ENCODE measurements at places on chromosomes 3 and 15.

DNA sequence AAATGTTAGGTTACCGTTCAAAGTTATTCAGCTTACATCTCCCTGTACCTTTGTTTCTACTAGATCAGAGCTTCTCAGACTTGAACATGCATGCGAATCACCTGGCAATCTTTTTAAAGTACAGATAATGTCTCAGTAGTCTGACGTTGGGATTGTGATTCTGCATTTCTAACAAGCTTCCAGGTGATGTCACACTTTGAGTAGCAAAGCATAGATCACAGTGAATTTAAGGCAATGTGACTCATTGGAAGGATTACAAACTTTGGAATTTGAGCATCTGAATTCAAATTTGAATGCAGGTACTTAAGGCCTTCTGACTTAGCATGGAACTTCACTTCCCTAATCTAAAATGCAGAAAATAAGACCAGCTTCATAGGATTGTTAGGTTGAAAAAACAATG lies 10.8 kb upstream of the ZMAT3 start:
- DNase-seq: no peak

GRCh38 chr15:51274956-51275355 lies 63.4 kb downstream of the CYP19A1 start:
- no peak for DNase-seq

GRCh38 chr3:23376516-23377248 lies 173.6 kb downstream of the UBE2E2 start:
- DNase-seq: no peak

DNA sequence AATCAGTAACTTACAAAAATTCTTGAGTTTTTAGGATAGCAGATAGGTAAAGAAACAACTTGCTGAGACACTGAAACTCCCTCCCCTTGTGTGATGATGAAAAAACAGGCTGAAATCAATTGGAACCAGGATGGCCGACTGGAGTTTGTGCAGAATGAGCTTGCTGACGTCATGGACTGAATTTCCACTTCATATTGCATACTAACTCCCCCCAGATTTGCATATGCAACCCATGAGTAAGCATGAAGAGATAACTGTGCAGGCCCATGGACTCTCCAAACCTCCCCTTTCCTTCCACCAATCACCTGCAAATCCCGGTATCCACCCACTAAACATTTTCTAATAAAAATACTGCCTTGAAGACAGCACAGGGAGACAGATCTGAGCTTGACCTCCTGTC lies 82.0 kb upstream of the SCN5A start:
- DNase-seq: no peak

DNA sequence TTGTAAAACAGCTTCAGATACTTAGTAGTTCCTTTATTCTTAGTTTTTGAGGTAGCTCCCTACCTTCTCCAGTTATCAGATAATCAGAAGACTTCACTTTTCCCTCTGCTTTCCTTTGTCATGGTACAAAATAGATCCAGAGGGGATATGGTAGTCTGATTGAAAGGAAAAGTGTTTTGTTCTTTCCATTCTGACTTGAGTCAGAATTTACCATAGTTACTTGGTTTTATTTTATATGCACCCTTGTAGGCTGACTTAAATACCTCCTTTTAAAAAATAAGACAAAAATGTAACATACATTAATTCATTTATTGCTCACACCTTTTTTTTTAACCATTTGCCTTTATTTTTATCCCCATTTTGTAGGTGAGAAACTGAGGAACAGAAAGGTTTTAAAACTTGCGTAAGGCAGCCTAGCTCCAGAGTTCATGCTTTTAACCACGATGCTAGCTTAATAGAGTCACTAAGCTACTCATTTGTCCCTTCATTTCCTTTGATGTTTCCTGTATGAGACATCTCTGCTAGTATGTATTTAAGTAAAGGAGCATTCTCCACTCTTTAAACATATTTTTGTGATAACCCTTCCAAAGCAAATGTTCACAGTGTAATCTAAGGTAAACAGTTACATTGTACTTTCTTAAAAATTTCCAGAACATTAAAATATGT lies 187.5 kb downstream of the KLHL25 start:
- no peak for DNase-seq

DNA sequence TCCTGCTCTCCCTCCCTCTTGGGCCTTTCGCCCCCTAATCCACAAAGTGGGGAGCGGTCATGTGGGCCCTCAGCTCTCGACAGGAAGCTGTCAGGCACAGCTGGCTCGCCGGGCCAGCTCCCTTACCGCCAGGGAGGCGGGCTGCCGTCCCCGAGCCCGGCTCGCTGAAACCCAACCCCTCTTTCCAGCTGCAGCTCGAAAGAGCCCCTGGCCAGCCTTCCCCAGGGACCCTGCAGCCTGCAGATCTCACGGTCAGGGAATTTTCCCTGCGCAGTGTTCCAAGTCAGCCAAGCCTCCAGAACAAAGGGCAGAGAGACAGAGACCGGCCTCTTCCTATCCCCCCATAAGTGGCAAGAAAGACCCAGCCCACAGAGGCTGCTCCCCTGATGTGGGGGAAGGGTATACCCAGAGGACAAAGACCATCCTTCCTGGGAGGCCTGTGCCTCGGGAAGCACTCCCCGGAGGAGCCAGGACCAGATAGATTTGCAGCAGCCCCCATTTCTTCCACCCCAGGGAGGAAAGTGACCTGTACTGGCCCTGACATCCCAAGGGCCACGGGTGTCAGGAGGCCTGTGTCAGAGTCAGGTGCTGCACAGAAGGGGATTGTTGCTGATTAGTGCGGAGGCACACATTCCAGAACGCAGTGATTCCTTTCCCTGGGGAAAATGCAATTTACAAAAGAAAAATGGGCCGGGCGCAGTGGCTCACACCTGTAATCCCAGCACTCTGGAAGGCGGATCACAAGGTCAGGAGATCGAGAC lies 32.6 kb downstream of the MAGEF1 start:
- no peak for DNase-seq

- DNase-seq: no peak
These were observed 148.9 kb downstream of the PLCL2 start for GRCh38 chr3:17033516-17034168.

DNA sequence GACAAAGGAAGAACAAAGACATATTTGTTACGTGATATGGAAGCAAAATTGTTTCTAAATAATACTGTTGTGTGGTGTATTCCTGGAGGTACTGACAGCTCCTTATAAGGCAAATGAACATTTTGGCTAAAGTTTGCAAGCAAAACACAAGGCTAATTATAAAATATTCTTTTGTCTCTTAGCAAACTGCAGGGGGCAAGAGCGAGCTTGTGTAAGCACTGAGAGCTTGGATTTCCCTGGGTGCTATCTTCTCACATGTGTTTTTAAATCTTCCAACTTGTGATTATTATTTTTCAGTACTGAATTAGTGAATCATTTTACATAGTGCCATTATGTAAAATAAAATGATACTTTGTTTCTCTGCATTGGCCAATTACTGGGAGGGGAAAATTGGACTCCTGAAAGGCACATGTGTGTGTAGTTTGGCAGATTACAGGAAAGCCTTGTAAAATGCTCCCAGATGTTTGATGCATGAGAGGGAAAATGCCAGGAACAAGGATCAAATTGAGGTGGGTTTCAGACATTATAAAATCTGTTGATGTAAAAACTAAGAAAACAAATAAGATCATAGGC lies 611.5 kb downstream of the AGBL1 start:
- DNase-seq: no peak

- DNase-seq: no peak
These were observed 16.5 kb downstream of the VIPR1 start for GRCh38 chr3:42518800-42519567.

GRCh38 chr3:69579306-69580041 lies 159.8 kb upstream of the MITF start:
- DNase-seq: no peak

DNA sequence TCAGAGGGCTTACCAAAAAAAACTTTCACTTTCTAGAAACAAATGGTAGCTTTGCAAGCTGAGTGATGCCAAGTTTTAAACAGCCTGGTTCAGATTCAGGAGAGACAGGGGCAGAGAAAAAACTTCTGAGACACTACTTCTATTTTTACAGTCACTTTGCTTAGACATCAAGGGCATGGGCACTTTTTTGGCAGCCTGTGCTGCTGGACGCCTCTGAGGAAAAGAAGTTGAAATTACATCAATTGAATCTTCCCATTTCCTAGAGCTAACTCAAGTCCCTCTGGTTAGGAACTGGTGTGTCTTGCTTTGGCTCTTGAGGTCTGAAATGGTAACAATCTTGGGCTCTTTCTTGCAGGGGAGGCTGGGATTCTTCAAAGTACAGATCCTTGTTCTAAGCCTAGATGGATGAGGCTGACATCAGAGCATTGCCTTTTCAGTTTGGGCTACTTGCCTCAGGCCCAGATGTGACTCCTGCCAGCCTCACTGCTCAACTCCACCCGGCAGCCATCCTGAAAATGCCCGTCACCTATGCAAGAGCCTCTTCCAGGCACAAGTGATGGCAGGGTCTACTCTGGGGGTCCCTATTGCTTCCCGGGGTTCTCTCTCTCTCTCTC lies 357.5 kb downstream of the FOXP1 start:
- DNase-seq: no peak

GRCh38 chr3:116129187-116129946 lies 315.9 kb downstream of the LSAMP start:
- no peak for DNase-seq

DNA sequence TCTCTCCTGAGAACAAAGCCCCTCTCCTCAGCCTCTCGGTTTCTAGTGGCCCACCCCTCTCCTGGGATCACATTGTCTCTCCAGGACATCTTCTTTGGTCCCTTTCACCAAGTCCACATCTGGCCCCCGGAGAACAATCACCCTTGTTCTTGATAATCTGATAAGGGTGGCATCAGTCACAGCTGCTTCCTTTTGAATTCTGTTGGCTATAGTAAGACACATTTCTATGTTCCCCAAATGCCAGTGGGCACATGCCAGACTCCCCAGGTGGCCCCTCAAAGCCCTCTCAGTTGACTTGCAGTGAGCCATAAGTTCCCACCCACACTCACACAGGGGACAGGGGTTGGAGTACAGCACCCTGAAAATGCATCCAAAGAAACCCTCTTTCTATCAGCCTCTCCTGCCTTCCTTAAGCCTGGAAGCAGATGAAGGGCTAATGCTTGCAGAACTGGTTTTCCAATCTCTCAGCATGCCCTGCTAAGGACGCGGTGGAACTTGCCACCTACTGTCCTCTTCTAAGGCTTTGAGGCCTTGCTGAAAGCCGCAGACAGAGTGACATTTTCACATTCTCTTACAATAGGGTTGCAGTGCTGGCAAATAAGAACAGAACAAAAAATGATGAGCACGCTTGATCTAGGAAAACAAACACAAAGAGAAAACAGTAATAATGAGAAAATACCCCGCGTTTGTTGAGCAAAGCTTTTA lies 101.3 kb upstream of the SLCO3A1 start:
- DNase-seq: no peak

- no peak for DNase-seq
These were observed 18.0 kb downstream of the ZDHHC19 start for GRCh38 chr3:196193133-196193735.

DNA sequence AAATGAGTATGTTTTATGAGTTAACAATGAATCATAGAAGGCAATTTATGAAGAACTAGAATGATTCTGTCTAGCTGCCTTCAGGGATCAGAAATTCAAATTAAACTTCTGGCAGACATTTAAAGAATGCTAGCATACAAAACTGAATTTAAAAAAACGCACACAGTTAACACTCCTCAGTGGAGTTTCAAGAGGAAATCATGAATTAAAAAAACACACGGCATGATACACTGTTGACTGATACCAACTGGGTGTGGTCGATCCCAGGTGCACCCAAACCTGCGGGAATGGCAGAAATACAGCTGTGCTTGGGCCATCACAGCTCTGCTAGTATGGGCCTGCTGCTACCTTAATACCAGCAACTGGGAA lies 526.0 kb downstream of the FOXP1 start:
- no peak for DNase-seq

GRCh38 chr3:39485547-39485946 lies 18.1 kb downstream of the MOBP start:
- no peak for DNase-seq

DNA sequence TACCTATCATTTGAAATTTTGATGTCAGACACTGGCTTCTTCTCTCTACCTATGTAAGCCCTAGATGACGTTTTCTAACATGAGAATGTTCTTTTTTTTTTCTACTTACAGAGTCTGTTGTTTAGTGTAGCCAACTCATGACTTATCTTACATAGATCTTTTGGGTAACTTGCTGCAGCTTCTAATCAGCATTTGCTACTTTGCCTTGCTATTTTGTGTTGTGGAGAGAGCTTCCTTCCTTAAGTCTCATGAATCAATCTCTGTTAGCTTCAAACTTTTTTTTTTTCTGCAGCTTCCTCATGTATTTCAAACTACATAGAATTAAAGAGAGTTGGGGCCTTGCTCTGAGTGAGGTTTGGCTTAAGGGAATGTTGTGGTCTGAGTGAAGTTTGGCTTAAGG lies 568.7 kb upstream of the BCHE start:
- no peak for DNase-seq

DNA sequence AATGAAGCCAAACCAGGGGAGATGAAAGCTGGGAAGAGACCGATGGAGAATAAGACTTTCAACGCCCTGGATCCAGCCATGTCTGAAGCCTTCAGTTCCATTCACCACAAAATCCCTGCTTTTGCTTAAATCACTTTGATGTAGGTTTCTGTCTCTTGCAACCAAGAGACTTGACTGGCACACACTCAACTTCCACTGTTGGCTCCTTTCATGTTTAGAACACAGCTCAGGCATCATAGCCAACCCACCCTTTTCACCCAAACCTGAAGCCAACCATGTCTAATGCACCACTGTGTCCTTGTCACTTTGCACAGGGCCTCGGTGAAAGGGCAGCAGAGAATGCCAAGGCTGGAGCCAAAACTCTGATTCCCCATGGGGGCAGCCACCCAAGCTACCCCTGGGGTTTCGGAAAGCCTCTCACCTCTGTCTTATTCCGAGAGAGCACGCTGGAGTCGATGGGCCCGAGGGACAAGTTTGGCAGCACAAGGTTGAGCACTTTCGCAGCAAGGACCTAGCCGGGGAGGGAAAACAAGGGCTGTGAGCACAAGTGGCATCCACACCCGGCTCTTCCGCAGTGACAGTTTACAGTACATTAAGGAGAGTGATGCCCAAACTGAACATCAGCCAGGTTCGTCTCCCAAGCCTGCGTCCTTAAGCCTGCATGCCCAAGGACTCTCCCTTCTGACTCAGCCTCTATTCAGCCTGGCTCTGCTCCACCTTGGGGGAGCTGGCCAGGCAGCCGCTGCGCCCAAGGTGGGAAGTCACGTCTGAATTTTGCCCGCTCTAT lies 37.6 kb downstream of the ABTB1 start:
- no peak for DNase-seq

DNA sequence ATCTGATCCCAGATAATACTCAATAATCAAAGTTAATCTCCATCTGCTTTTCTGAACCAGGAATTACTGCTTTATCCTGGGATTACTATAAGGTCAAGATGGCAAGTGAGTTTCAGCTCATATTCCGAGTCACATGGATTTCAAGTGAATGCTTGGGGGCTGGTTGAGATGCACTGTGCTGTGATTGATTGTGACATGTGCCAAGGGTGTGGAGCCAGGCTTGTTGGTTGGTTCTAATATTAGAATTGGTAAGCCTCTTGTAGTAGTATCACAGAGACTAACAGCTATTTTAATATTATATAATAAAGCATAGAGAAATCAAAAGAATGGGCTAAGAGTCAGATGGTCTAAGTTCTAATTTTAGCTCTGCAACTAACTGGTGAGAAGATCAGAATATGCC lies 74.2 kb upstream of the ICE2 start:
- no peak for DNase-seq
